ENCODE measurements at places on chromosomes 13 and 19.

- no peak for DNase-seq
These were observed 5.6 kb downstream of the CEACAM7 start for GRCh38 chr19:41682437-41682836.

DNA sequence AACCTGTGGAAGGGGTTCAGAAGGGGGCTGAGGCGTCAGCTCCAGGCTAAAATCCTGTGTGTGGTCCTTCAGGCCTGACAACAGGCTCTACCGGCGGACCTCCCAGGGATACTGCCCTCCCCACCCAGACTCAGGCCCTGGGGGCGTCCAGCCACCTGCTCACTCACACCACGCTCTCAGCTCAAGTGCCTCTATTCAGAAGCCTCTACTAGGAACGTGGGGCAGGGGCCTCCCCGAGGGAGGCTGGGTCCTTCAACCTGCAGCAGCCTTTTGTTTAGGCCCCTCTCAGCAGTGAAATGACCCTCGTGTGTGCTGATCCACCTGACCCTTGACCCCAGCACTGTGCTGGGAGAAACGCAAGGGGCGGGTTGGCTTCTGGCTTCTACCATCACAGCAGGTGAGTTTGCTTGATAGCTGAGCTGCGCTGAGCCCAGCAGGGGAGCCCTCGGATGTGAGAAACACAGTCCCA is 10.6 kb downstream of the PLPP2 start:
- DNase-seq, result no peak

DNA sequence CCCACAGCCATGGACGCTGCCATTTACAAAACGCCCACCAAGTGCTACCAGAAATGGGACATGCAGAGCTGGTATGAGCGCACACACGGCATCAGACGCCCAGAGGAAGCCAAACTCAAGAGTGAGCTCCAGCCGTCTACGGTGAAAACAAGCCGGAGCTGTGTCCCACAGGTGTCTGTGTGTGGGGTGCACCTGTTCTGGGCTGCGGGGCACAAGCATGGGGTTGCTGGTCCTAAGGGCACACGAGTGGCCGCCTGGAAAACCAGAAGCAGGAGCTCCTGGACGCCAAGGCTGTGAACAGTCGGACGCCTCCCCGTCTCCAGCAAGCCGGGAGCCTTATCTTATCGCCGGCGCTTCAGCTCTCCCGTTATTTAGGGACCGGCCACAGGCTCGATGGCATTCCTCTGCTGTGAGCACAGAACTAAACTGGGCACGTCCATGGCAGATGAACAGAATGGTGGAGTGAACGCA is 1.3 kb downstream of the ADPRHL1 start:
- DNase-seq, result no peak

- no peak for DNase-seq
These were observed 14.5 kb upstream of the ZBTB32 start for GRCh38 chr19:35689836-35690235.

DNA sequence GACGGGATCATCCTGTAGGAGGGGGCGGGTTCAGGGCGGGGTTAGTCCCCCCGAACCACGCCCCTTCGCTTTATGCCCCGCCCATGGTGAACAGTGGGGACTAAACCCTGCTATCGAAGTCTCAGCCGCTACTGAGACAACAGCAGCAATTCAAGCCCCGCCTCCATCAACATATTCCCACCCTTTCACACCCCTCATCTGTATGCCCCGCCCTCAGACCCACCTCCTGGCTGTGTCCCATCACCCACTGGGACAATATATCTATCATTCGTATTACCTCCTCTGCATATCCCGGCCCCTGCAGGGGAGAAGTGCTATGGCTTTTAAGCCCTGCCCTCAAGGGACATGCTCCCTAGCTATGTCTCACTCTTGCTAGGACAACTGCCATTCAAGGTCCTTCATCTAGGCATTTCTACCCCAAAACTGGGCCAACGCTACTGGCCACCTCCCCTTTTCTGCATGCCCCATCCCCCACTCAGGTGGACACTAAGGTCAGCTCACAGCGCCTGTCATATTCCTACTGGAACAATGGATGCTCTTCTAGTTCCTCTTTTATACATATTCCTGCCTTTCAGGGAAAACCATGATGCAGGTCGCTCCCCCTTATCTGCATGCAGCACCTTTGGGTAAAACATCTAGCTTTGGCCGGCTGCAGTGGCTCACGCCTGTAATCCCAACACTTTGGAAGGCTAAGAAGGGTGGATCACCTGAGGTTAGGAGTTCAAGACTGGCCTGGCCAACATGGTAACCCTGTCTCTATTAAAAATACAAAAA is 11.9 kb downstream of the LRFN1 start:
- no peak for DNase-seq

DNA sequence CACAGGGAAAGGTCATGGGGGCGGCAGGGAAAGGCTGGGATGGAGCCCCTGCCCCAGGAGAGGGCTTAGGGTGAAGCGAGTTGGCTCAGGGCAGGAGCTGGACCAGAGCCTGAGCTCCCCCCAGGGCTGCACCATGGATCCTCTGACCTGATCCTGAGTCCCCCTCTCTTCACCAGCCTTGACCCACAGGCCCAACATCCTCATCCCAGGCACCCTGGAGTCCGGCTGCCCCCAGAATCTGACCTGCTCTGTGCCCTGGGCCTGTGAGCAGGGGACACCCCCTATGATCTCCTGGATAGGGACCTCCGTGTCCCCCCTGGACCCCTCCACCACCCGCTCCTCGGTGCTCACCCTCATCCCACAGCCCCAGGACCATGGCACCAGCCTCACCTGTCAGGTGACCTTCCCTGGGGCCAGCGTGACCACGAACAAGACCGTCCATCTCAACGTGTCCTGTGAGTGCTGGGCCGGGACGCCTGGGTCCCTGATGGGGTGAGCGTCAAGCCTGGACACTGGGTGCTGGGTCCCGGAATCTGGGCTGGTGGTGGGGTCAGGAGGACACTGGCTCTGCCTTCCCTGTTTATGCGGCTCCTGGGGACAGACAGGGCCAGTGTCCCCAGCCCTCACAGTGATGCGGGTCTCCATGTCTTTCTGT is 842 bp downstream of the SIGLEC9 start:
- no peak for DNase-seq

GRCh38 chr19:50490411-50490811 is 13.8 kb upstream of the GARIN5A start:
- DNase-seq, result no peak

DNA sequence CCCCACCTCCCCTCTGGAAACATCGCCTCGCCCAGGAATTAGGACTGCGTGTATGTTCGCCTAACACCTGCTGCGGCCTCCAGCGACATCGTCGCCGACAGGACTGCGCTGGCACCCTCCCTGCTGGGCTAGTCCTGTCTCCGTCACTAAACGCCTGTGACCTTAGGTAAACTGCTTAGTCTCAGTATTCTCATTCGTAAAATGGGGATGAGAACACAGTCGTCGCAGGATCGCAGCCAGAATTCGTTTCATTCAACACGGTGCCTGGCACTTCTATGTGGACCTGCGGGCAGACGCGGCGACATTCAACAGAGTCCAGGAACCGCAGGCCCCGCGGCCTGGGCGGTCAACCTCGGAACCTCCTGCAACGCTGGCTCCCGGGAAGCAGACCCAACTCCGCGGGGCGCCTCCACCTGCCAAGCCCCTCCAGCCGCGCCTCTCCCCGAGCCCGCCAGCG is 485 bp downstream of the CRYL1 start:
- no peak for DNase-seq

DNA sequence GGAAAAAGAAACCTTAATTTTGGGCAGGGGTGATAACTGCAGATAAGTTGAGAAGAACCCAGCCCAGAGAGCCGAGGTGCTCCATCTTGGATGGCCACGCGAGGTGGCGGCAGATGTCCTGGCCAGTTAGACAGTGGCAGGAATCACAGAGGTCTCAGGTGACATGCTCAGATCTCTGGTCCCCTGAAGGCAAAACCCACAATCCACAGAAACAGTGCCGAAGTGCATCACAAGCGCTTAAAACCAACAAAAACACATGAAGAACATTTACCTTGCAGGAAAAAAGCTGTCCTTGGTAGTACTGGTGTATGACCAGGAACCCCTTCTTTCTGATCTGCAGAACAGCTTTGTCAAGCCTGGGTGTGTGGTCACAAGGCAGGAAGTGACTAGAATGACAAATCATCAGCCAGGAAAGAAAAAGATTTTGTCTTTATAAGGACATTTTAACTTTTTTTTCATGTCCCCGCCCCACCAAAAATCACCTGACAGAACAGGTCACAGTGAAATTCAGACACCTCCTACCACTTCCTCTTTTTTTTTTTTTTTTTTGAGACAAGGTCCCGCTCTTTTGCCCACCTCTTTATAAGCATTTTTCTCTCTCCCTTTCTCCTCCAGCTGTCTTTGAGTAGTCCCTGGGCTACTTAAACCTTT is at the start of gene LCP1:
Gene LCP1, minus strand, starts transcription at position 338 of the 651 bp plus-strand sequence. CDS start 22,515 bp downstream, outside the sequence.
- peak; percentile 63 for DNase-seq

- no peak for DNase-seq
These were observed 14.9 kb upstream of the SLITRK5 start for GRCh38 chr13:87656306-87656705.

GRCh38 chr13:23516702-23517101 is 53.5 kb upstream of the TNFRSF19 start:
- no peak for DNase-seq

GRCh38 chr19:1685046-1685445 is 32.6 kb upstream of the TCF3 start:
- no peak for DNase-seq

GRCh38 chr13:28981530-28981929 is 161.4 kb downstream of the MTUS2 start:
- DNase-seq, result no peak

DNA sequence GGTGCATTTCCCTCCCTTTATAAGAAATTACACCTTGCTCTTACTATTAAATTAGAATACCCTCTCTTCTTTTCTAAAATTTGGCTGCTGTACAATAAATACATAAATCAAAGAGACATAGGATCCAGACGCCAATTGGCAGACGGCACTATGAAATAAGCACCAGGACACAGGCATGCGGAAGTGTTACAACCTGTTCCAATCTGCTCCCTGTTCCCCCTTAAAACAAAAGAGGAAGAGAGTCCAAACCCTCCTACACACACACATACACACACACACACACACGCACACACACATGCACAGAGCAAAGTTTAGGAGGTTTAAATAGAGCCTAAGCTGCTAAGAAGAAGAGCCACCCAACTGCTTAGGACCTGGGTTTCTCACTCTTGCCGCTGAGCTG is 75.6 kb upstream of the ZNF507 start:
- no peak for DNase-seq

DNA sequence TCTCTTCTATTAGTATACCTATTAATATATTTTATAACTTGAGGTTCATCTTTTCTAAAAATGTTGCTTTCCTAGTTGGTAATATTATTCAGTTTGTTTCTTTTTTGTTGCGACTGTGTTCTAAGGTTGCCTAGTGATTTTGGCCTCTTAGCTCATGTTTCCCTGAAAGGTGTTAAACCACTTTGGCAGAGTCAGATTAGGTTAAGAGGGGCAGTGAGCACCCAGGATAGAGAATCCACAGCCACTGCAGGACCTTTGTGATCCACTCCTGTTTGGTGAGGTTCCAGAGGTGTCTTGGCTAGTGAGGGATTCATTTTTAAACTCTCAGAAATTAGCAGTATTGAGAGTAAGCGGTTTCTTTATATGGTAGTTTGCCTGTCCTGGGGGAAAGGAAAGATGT is 14.9 kb upstream of the GPR18 start:
- DNase-seq, result no peak

GRCh38 chr13:46668302-46668720 is 115.3 kb downstream of the LRCH1 start:
- DNase-seq, result no peak

- DNase-seq, result no peak
These were observed 881 bp downstream of the GEMIN7 start for GRCh38 chr19:45079911-45080370.

- DNase-seq, result no peak
These were observed 717.4 kb upstream of the SPRY2 start for GRCh38 chr13:81058211-81058915.

DNA sequence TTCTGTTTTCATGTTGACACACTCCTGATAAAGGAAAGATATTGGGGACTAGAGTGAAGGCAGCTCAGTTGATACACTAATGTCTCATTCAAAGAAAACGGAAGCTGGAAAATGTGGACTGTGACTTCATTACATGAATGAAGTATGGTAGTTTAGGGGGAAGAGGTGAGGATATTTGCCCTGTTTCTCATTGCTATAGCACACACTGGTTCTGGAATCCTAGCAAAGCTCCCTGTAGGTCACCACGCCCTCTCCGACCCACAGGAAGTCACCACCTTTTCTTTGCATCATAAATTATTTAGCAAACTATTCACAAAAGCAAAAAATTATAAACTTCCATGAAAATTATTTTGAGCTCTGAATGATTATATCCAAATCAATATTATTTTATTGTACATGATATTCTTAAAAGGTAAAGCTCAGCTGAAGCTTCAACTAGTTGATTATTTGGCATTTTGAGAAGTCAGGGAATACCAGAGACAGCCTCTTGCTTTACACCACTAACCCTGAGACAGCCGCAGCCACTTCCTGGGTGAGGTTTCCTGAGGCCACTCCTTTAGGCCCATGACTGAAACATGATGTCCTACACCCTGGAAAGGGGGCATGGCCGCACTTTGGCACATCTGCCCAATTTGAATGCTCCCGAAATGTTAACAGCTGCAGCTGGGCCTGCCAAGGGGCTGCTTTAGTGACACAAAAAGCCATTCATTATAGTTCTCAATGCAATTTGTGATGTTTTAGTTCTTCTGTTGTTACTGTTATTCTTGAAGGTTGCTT is 50.0 kb upstream of the WDFY2 start:
- peak; percentile 31 for DNase-seq

DNA sequence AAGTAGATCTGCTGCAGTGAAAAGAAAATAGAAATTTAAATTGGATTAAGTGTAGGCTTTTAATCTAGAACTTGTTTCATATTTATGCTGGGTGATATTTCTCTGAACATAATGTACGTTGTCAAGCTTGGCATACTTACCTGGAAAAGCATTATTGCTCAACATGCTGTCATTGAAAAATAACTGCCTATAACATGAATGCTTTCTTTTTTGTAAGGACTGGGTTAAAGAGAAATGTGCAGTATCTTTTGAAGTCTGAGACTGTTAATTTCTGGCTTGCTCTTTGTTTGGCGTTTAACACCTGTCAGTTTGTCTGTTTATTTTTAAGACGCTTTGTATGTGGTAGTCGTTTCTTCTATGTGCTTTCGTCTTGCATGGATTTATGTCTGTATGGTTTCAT is 175.2 kb downstream of the LMO7 start:
- DNase-seq, result no peak
